IMR-90 (cell line): ENCODE measurements at places on chromosomes 1 and 21. TPM values are rescaled to one million over a fixed set of nuclear protein-coding genes. Genes with fewer than 3 reads are reported as not detected.

Gene MKNK1
- total RNA-seq = 14.3 and 16.4 TPM in 2 replicates

Gene MCOLN2
- total RNA-seq = 0.54 and 1.1 TPM in 2 replicates

DNA sequence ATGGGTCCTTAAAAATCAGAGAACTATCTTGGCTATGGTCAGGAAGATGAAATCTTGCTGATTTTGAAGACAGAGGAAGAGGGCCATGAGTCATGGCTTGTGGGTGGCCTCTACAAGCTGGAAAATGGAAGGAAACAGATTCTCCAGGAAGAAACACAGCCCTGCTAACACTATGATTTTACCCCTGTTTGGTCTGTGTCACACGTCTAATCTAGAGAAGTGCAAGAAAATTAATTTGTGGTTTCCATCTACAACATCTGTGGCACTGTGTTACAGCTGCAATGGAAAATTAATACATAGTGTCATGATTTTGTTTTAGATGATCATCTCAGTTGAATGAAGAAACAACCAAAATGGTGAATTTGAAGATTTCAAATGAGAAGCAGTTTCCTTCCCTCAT, 288.7 kb upstream of the NRIP1 start:
- no peak overlapping the region for H3K27ac ChIP-seq
- no peaks in the 10 kb centered on the region for H3K36me3 ChIP-seq
- H3K4me1 ChIP-seq = no peaks in the 10 kb centered on the region
- H3K27me3 ChIP-seq = no peaks in the 10 kb centered on the region

GRCh38 chr1:10644307-10645128, 151.9 kb downstream of the CASZ1 start:
- peak; percentile 10 for DNase-seq
- no peaks in the 10 kb centered on the region for H3K36me3 ChIP-seq
- no peak overlapping the region for H3K27ac ChIP-seq
- H3K27me3 ChIP-seq = no peaks in the 10 kb centered on the region; the same call in 1 of the 2 replicates
- no peaks in the 10 kb centered on the region for H3K4me1 ChIP-seq

- DNase-seq = peak; percentile 36
- no peaks in the 10 kb centered on the region for H3K27me3 ChIP-seq
- peaks cover 14% of the 10 kb centered on the region; the same call in 1 of the 2 replicates for H3K36me3 ChIP-seq
- peak overlapping the region; percentile 92 for H3K27ac ChIP-seq
- peaks cover 18% of the 10 kb centered on the region for H3K4me1 ChIP-seq
- H3K4me3 ChIP-seq = peak overlapping the region; percentile 68
Observed at GRCh38 chr1:87333692-87334347, 5.1 kb downstream of the LMO4 start.

DNA sequence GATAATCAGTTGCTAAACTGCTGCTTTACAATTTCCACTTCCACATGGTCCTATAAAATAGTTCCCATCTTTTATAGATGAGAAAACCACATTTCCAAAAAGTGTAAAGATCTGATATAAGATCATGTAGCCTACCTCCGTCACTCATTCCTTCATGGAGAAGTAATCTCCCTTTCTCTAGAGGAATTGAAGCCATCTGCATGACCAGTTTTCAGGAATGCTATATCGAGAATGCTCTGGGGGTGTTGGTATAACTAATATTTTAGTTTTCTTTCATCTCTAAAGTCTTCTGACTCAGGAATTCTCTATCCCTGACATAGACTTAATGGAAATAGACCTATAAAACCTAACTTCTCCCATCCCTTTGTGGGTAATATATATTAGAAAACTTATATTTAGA, 173.0 kb upstream of the UBE2U start:
- peaks cover 2% of the 10 kb centered on the region for H3K4me1 ChIP-seq
- H3K27me3 ChIP-seq = no peaks in the 10 kb centered on the region
- no peak overlapping the region for H3K27ac ChIP-seq
- H3K4me3 ChIP-seq = no peak overlapping the region
- no peaks in the 10 kb centered on the region for H3K36me3 ChIP-seq

Gene RGS1
- total RNA-seq = not detected in 2 replicates

Gene SLC44A5
- under 0.01 TPM in 2 replicates for total RNA-seq

Gene ST6GALNAC3
- total RNA-seq = 0.56 and 1.3 TPM in 2 replicates

- H3K36me3 ChIP-seq = no peaks in the 10 kb centered on the region
- no peak for DNase-seq
- H3K27ac ChIP-seq = no peak overlapping the region
Observed at GRCh38 chr1:232622378-232622777, 7.6 kb downstream of the SIPA1L2 start.

DNA sequence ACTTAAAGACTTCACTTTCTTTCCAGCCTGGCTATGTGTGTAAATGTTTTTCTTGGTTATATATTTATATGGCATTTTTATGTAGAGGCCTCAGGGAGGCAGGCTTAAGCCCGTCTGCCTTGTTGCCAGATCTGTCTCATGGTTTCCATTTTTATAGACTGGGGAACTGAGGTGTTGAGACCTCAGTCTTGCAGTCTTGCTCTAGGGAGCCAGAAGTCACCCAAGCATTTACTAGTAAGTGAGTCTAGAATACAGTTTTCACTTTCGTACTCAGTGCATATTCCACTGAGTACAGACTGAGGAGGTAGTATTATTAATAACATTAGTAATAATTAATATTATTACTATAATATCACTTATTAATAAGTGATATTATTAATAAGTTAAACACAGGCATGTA, 161.4 kb downstream of the UCK2 start:
- H3K36me3 ChIP-seq = no peaks in the 10 kb centered on the region
- no peaks in the 10 kb centered on the region for H3K27me3 ChIP-seq
- no peaks in the 10 kb centered on the region for H3K4me1 ChIP-seq
- no peak for DNase-seq

- no peak for DNase-seq
- H3K4me1 ChIP-seq = no peaks in the 10 kb centered on the region
- H3K27ac ChIP-seq = no peak overlapping the region
- no peak overlapping the region for H3K4me3 ChIP-seq
Observed at GRCh38 chr1:185291159-185291558, 25.9 kb downstream of the IVNS1ABP start.

GRCh38 chr1:27097484-27097917, 57.4 kb downstream of the SLC9A1 start:
- no peaks in the 10 kb centered on the region for H3K36me3 ChIP-seq
- H3K4me3 ChIP-seq = no peak overlapping the region
- H3K27ac ChIP-seq = no peak overlapping the region
- H3K27me3 ChIP-seq = no peaks in the 10 kb centered on the region
- H3K4me1 ChIP-seq = peaks cover 16% of the 10 kb centered on the region

- peak; percentile 52 for DNase-seq
- no peak overlapping the region for H3K4me3 ChIP-seq
- H3K27me3 ChIP-seq = no peaks in the 10 kb centered on the region
Observed at GRCh38 chr1:160096274-160097116, 1.9 kb downstream of the IGSF8 start.

Gene OR2L5
- total RNA-seq = not detected in 2 replicates
